ENCODE measurements at places on chromosomes 2 and 18. TPM values are rescaled to one million over a fixed set of nuclear protein-coding genes. Genes with fewer than 3 reads are reported as not detected.

- no peak for DNase-seq
These were observed 87.9 kb upstream of the NT5C1B start for GRCh38 chr2:18677280-18677679.

GRCh38 chr2:182228741-182229140, 198.1 kb downstream of the PDE1A start:
- no peak for DNase-seq

GRCh38 chr2:25551316-25551715, 122.1 kb downstream of the DTNB start:
- DNase-seq, result no peak

DNA sequence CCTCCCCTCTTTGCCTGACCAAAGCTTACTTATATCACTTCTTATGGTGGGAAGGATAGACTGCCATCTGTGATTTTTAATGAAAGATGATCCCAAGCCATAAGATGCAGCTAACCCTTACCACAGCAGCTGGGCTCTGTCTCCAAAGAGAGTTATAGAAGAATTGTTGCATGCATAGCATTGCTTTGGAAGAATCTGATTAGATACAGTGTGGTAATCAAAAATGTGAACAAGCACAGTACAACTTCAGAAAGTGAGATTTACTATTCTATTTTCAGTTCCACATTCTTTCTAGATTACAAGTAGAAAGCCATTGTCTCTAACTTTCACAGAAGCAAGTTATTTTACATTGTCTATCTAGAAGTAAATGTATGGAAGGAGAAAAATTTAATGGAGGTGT, 129.0 kb upstream of the ACVR2A start:
- DNase-seq, result no peak

DNA sequence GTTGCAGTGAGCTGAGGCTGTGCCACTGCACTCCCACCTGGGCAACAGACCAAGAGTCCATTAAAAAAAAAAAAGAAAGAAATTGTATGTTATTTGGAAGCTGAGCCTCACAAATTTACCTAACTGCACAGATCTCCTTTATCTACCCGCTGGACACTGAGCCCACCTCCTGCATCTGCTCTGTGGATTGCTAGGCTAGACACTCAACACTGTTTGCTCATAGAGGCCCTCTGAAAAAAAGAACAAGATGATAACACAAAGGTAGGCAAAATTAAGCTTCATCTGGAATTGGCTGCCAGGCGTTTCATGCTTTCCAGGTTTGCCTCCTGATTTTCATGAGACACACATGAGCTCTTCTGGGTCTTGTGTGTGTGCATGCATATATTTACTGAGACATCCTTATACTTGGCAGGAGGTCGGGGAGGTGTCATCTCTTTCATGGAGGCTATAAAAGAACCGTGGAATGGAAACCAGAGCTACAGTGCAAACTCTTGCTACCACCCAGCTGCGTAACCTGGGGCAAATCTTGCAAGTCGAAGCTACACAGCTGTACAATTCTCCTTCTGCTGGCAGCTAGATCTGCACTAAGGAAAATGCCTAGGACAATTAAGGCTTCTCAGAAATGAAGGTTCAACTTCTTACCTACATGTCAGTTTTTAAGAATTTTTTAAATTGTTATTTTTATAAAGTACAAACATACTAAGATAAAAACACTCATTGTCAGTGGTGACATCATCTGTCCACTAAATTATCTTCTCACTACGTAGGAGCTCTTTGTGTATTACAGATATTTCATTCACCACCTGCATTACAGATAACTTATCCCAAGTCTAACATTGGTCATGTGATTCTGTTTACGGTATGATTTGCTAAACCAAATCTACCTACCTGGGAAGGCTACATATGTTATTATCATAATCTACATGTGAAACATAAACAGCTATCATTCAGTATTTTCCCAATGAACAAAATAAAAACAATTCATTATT, 63.1 kb downstream of the CABYR start:
- no peak for DNase-seq

DNA sequence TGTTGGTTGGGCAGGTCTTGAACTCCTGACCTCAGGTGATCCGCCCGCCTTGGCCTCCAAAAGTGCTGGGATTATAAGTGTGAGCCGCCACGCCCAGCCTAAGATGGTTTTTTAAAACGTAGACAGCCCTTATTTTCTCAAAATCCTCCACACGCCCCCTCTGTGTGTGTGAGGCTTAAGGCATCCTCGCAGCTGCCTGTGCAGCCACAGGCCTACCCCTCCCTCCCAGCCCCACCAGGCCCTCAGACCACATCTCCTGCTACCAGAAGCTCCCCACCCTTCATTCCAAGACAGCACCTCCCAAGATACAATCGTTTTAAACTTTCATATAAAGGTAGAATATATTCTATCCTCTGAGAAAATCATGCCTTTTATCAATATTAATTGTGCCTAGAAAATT, 4.8 kb downstream of the ANO7 start:
- DNase-seq, result no peak

Gene BCL11A
- 9.7 TPM for total RNA-seq

Gene SLC14A1
- 21.8 TPM for total RNA-seq
